Activated naive CD8-positive, alpha-beta T cell treated with anti-CD3 and anti-CD28 coated beads for 36 hours (primary cell): ENCODE measurements at places on chromosomes 6 and 20.

DNA sequence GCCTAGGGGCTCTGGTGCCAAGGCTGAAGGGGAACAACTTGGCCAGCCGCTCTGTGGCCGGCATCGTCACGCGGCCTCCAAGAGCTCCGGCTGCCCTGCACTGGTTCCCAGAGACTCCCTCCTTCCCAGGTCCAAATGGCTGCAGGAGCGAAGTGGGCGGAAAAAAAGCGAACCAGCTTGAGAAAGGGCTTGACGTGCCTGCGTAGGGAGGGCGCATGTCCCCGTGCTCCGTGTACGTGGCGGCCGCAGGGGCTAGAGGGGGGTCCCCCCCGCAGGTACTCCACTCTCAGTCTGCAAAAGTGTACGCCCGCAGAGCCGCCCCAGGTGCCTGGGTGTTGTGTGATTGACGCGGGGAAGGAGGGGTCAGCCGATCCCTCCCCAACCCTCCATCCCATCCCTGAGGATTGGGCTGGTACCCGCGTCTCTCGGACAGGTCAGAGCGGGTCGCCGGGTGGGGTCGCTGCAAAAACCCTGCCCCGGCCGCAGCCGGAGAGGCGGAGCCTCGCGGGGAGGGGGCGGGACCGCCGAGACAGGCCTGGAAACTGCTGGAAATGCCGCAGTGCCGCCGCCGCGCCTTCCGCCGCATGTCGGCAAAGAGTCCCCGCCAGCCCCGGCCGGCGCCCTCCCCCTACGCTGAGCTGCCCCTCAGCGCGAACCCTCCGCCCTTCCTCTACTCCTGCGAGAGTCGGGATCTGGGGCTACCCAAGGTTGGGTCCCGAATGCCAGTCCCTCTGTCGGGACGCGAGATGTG is 814 bp upstream of the HSP90AB1 start:
- peak overlapping the region; percentile 97 for H3K4me3 ChIP-seq
- H3K27me3 ChIP-seq = peaks cover 19% of the 10 kb centered on the region
- peaks cover 44% of the 10 kb centered on the region for H3K36me3 ChIP-seq
- DNase-seq = peak; percentile 92
- H3K4me1 ChIP-seq = peaks cover 42% of the 10 kb centered on the region

GRCh38 chr6:20328266-20328923 is 73.3 kb upstream of the E2F3 start:
- no peak overlapping the region for H3K4me3 ChIP-seq
- H3K27me3 ChIP-seq = no peaks in the 10 kb centered on the region
- H3K27ac ChIP-seq = no peak overlapping the region
- no peak for DNase-seq

DNA sequence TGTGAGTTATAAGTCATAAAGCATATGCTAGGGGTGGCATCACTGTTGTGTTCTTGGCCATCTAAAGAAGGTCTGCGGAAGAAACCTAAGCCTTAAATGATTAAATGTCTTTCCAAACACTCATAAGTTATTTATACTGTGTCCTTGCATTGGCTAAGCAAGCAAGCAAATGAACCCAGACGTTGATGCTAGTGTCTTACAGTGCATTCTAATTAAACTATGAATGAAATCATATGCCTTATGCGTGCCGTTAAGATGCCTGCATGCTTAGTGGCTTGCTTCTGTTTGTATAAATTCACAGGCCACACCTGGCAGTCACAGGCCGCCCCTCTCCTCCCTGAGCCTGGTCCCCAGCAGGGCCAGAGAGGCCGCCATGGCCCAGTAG is 49.9 kb downstream of the RIN2 start:
- H3K36me3 ChIP-seq = no peaks in the 10 kb centered on the region
- no peak for DNase-seq
- no peaks in the 10 kb centered on the region for H3K4me1 ChIP-seq
- peaks cover 10% of the 10 kb centered on the region for H3K27me3 ChIP-seq
- H3K27ac ChIP-seq = no peak overlapping the region

DNA sequence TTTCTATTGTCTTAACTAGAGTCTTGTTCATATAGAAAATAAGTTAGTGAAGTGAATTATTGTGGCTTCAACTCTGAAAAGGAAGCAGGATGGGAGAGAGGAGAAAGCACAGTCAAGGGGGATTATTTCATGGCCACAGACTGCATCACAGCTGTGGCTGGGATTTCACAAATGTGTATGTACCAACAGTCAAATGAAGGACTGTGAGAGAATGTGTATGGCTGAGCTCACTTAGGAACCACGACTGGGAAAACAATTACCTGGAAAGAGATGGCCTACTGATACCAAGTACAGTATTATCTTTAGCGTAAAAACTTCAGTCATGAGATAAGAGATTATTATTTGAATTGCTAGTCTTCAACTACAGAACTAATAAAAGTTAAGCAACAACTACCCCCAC is 54.9 kb downstream of the SESN1 start:
- peaks cover 32% of the 10 kb centered on the region for H3K4me1 ChIP-seq
- DNase-seq = no peak
- H3K36me3 ChIP-seq = peaks cover 4% of the 10 kb centered on the region
- no peak overlapping the region for H3K4me3 ChIP-seq

DNA sequence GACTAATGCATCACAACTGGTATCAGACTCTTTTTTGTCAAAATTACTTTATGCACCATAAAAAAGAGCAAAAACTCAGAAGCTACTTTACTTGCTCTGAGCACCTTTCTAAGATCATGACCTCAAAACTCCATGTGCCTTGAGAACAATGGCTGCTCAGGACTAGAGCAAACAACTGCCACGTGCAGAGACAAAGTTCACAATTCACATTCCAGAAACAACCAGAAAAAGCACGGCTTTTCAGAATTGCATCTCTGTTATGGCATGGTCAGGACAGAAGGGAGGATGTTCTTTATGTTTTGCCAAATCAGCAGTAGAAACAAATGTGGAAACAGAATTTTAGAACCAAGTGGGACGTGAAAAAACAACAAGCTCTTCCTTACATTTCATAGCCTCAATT is 70.5 kb downstream of the CNKSR3 start:
- no peaks in the 10 kb centered on the region for H3K4me1 ChIP-seq
- no peak overlapping the region for H3K4me3 ChIP-seq
- no peak overlapping the region for H3K27ac ChIP-seq
- no peaks in the 10 kb centered on the region for H3K36me3 ChIP-seq
- DNase-seq = no peak
